ENCODE measurements at places on chromosomes 3 and 15.

DNA sequence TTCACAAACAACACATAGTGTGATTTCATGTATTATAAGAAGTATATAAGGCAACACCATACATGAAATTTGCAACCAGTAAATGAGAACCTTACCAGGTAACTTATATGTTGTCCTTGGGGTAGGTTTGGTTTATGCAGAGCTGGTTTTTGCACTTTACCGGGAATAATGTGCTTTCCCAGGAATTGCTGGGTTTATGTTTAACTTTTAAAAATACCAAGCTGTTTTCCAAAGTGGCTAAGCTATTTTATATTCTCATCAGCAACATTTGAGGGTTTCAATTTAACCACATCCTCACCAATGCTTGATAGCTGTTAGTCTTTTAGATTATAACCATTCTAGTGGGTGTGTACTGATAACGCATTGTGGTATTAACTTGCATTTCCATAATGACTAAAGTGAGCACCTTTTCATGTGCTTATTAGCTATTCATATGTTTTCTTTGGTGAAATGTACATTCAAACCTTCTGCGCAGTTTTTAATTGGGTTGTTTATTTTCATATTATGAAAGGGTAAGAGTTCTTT lies 71.6 kb downstream of the KY start:
- DNase-seq, result no peak

GRCh38 chr3:98994128-98994762 lies 92.8 kb upstream of the DCBLD2 start:
- no peak for DNase-seq

DNA sequence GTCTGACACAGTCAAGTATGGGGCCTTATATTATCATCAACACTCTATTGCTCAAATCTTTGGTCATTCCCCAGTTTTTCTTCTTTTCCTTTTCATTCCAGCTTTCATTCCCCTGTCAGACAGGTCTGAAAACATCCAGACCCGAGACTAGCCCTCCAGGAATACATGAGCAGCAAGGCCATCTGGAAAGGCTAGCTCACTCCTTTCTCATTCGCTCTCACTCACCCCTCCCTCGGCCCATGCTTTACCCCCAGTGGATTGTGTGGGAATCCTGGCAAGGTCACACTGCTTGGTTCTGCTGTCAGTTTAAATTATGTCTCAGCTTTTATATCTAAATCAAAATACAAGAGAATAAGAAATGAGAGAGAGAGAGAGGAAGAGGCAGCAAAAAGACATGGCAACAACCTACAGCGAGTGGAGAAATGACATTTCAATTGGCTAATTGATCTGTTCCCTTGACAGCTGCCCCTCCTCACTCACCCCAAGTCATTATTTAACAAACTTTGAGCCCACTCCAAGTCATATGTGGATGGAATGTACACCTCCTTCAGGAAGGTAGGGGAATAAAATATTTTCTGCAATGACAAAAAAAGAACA lies 962.2 kb downstream of the TUSC7 start:
- no peak for DNase-seq

DNA sequence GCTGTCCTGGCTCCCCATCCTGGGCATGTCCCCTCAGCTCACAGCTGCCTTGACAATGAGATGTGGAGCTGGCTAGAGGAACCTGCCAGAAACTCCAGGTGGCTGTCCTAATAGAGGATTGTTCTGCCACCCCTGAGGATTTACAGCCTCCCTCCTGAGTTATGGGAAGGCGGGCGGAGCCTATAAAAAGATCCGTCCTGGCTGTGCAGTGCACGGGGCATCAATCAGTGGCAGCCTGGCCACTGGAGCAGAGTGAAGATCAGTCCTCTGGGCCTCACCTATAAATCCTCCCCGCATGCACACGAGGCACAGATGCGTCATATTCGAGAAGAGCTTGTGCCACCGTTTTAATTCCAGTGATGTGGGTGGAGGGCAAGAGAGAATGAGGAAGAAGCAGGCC lies 90.0 kb downstream of the MEGF11 start:
- DNase-seq, result no peak

- DNase-seq, result no peak
These were observed 82.7 kb upstream of the TCF12 start for GRCh38 chr15:56835718-56836171.

GRCh38 chr3:134681522-134681900 lies 30.7 kb upstream of the KY start:
- no peak for DNase-seq

GRCh38 chr3:127234778-127235177 lies 41.8 kb downstream of the PRR23E start:
- DNase-seq, result no peak

- no peak for DNase-seq
These were observed 29.2 kb upstream of the ANXA2 start for GRCh38 chr15:60426870-60427508.
